Stimulated activated CD4-positive, alpha-beta T cell treated with anti-CD3 and anti-CD28 coated beads, Interleukin-2, amount 100 ng/mL, for 48 hours (primary cell): ENCODE measurements at places on chromosomes 7 and 10.

- no peak for DNase-seq
Observed at GRCh38 chr10:61992059-61992460, 90.6 kb downstream of the ARID5B start.

DNA sequence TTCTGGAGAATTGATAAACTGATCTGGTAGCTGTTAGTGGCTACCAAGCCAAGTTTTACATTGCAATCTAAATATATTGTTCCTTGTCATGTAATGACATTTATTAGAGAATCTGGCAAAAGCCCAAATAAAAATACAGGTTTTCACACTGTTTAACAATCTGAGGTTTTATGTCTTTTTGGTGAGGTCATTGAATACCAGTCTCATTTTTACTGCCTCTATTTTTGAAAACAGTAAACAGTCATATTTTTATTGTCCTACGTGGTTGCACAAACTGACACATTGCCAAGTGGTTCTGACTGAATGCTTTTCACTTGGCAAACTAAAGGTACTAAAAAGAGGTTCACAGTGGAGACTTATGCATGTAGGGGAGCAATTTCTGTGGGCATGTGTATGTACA is 157.5 kb downstream of the PRKG1 start:
- DNase-seq = no peak

DNA sequence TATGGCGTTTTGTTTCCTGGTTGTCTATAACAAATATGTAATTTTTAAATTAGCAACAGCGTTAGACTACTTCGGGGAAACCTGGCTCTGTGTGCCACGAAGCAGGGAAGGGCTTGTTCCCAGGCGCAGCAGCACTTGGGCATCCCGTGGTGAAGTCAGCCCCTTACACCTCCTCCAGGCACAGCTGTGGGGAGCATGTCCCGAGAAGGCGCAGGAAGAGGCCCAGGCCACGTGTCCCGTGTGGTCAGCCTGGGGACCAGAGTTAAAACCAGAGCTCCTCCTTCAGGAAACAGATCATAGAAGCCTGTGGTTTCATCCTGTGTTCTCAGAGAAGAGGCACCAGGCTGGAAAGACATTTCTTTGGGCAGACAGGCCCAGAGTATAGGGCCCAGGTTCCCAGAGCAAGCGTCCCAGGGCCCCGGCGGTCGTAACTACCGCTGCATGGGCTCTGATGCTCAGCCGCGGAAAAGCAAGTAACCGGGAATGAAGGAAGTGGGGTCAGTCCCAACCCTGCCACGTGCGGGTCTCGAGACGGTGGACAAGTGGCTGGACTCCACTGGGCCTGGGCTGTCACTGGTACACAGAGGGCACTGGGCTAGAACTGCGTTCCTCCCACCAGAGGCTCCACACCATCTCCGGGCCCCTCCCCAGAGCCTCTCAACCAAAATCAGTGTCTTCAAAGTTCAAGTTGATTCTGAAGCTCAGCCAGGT is 7.1 kb downstream of the NUDT1 start:
- DNase-seq = peak; percentile 21

GRCh38 chr7:92750447-92750839 is 85.9 kb downstream of the CDK6 start:
- DNase-seq = no peak

DNA sequence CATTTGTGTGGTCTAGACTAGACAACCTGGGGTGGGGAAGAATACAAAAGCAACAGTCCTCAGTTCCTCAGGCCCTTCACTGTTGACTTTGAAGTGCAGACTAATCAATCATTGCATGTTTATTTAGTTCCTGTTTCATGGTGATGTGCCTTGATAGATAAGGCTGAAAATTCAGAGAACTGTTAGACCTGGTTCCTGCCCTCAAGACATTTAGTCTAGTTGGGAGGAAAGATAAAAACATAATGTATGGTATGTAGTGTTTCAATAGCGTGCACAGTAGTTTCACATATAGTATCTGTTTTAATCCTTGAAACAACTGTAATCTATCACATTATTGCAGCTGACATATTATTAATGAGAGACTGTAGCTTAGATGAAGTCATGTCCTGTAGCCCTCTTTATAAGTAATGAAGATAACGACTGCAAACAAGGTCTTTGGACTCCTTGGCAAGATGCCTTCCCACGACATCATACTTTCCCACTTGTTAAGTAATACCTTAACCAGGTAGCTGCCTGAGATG is 124.0 kb downstream of the CELF2 start:
- no peak for DNase-seq

GRCh38 chr7:55206235-55207029 is 158.7 kb upstream of the LANCL2 start:
- DNase-seq = no peak
